ENCODE measurements at places on chromosomes 1 and 21.

DNA sequence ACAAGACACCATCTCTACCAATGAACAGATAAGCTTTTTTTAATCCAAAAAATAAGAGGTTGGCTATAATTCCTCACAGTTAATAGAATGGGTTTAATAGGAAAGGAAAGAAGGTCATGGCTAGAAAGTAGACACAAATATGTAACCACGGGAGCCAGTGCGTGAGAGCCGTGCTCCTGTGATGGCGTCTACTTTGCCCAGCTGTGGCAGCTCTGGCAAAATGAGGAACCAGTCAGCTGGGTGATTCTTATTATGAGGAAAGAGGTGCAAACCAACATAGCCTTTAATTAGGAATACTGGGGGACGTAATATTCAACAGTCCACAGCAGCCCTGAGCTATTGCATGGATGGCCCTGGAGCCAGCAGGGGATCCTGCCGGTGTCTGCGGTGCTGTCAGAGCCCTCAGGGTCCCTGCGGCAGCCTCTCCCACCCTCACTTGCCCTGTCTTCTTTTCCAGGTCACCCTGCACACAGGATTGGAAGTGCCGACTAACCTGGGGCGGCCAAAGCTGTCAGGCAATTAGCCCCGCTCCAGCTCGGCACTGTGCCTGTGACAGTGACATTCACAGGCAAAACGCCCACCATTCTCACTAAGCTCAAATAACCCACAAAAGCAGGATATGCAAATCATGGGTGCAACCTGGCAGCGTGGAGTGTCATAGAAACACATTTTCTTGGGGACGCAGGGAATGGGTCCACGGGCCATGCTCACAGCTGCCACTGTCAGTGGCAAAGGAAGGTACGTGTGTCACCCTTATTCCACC lies 25.9 kb upstream of the GNPAT start:
- DNase-seq: no peak

DNA sequence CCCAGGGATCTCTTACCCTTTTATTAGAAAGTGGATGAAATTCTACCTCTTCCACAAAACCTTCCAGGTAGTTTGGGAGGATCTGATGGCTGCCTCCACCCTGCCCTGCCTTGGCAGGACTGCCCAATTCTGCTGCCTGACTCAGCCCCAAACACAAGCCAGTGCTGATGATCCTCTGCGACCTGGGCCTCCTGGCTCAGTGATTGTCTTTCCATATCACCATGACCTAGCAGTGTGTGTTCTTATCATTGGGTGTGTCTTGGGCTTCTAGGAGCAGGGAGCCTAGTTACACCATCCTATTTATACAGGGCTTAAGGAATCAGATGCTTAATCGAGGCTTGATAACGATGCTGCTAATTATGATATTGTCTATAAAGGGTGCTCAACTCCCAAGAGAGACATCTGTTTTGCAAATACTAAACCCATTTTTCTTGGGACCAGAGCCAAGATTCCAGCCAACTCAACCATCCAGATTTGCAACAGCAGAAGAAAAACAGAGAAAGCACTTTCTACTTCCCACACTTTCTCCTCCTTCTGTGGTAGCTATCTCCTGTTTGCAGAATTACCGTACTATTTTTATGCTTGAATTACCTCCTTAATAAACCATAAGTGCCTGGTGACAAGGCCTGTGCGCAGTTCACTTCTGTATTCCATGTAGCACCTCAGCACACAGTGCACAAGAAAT lies 36.5 kb upstream of the KIF21B start:
- DNase-seq: no peak

GRCh38 chr1:169005776-169006175 lies 100.7 kb upstream of the ATP1B1 start:
- no peak for DNase-seq

- DNase-seq: no peak
These were observed 180.1 kb downstream of the EIF4G3 start for GRCh38 chr1:20996554-20996953.

DNA sequence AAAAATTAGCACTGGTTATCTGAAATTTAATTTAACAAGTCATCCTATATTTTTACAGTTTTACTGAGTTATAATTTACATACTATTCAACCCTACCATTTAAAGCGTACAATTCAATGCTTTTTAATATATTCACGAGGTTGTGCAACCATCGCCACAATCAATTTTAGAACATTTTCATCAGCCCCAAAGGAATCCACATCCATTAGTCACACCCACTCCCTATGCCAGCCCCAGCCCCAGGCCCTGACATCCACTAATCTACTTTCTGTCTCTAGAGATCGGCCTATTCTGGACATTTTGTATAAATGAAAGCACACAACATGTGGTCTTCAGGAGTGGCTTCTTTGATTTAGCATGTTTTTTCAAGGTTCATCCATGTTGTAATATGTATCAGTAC lies 134.7 kb downstream of the PSMG1 start:
- no peak for DNase-seq

DNA sequence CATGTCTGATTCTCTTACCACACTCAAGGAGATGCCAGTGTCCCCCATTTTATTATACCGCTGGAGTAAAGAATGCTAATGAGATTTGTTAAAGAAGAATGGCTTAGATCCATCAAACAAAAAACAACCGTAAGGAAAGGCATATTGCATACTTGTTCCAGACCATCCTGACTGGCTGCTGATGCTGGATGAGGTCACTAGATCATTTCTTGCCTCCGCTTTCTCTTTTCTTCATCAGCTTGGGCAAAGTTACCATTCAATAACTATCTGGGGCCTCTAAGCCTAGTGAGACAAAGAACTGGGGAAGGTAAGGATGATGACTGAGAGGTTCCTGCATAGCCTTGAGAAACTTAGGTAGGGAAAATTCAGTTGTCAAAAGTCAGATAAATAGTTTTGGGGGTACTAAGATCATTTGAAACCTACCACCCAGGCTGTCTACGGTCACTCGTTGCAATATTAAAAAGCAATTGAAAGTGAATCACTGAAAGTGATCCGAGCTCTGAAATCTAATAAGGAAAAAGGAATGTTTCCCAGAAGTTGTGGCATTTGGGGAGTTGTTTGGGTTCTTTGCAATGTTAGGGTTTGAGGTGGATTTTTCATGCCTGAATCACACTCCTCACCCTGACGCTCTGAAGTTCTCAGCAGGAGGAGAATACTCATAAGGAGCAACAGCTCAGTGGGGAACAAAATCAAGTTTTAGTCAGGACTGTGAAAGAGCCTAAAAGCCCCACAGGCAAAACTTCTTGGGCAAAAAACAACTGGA lies 176.8 kb downstream of the HHIPL2 start:
- no peak for DNase-seq

DNA sequence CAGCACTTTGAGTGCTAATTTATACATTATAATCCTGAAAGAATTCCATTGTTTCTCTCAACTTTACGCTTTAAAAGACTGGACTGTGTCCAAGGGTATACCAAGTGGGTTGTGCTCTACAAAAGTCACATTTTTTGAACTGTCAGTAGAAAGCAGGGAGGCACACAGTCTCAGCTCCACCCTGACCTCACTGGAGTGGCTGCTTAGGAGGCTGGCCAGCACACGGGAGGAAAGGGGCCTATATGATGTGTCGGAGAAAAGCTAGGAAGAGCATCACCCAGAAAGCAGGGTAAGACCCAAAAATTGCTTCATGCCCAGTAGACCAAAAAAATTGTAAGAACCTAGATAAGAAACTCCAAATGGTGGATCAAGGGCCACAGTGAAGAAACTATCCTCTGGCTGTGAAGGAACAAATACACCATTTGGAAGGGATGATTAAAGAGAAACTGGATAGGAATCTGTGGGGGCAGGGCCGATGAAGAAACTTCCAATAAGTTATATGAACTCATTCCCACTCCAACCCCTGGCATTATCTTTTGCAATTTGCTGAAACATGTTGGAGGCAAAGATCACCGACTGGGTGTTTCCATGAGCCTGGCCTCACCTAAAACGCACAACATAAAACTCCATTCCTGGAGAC lies 1.9 kb downstream of the S100A10 start:
- DNase-seq: no peak

DNA sequence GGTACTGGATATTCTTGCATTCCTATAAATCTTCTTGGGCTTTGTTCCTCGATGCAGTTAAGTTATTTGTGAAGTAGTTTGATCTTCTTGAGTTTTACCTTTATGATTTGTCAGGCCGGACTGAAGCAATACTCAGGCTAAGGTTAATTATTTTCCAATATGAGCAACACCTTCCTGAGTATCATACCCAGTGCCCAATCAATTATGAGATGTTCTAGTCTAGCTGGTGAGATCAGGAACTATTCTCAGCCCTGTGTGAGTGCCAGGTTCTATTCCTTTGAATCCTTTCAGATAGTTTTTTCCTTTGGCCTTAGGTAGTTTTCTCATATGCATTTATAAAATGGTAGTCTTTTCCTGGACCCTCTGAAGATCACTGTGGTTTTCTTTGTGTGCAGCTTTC lies 92.5 kb downstream of the SCMH1 start:
- DNase-seq: no peak

GRCh38 chr1:72432645-72433267 lies 150.4 kb upstream of the NEGR1 start:
- DNase-seq: no peak

DNA sequence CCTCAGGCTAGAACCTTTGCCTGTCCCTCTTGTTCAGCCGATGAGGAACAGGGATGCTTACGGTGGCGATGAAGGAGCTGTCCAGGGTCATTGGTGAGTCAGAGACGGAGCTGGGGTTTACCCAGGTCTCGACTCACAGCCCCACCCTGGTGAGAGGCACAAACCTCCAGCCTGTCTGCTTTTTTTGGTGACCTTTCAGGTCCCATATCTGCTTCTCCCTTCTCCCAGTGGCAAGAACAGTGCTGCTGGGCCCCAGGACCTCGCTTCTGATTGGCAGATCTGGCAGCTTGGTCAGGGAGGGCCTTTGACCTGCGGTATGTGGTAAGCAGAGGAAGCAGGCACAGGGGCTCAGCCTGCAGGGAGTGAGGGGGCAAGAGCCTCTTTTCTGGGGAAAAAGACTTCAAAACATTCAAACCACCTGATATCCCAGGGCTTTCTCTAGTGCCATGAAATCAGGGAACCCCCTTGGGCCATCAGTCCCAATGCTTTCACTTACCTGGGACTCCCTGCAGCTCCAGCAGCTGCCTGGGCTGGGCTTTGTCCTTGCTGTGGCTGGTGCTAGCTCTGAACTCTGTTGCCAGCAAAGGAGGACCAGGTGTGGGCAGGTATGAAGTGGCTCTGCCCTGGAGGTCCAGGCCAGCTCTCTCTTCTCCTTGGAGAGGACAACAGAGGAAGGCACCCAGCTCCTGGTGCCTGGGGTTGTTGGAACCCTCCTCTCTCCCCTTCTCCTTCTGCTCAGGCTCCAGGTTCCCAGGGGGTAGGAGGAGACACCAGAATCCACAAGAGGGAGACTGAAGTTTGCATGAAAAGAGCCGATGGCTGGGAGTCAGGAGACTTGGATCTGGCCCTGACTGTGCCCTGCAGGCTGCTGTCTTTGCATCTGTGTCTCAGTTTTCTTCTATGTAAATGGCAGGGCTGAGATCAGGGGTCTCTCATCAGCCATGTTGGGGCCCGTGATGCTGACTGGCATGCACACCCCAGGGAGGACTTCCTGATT lies 41.4 kb downstream of the TRIM62 start:
- no peak for DNase-seq

GRCh38 chr21:31041295-31042079 lies 3.2 kb upstream of the KRTAP19-8 start:
- no peak for DNase-seq

DNA sequence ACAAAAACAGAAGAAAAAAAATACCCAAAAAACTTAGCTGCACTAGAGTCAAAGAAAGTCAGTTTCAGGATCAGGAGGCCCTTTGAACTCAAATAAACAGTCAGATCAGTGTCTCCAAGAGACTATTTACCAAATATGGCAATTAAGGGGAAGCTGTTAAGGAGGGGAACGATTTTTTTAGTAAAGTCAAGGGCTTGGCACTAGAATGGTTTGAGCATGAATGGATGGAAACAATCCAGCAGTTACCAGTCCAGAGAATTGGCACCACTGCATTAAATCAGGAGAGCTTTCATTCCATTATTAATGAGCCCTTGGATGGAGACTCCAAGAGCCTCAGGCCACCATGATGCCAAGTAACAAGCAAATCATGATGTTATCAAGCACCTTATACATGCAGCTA lies 7.2 kb downstream of the TRAPPC3 start:
- no peak for DNase-seq

- DNase-seq: peak; percentile 80
These were observed 606 bp downstream of the DENND1B start for GRCh38 chr1:197774466-197775281.

- DNase-seq: no peak
These were observed 84.2 kb downstream of the ADSS2 start for GRCh38 chr1:244367399-244368114.

- no peak for DNase-seq
These were observed 21.7 kb downstream of the GLRX2 start for GRCh38 chr1:193083365-193084088.

GRCh38 chr1:46613661-46614603 lies 2.7 kb downstream of the MOB3C start:
- no peak for DNase-seq

- no peak for DNase-seq
These were observed 103.8 kb downstream of the PCBP3 start for GRCh38 chr21:45747233-45747766.

- no peak for DNase-seq
These were observed 67.2 kb downstream of the ALG14 start for GRCh38 chr1:95005584-95005983.

DNA sequence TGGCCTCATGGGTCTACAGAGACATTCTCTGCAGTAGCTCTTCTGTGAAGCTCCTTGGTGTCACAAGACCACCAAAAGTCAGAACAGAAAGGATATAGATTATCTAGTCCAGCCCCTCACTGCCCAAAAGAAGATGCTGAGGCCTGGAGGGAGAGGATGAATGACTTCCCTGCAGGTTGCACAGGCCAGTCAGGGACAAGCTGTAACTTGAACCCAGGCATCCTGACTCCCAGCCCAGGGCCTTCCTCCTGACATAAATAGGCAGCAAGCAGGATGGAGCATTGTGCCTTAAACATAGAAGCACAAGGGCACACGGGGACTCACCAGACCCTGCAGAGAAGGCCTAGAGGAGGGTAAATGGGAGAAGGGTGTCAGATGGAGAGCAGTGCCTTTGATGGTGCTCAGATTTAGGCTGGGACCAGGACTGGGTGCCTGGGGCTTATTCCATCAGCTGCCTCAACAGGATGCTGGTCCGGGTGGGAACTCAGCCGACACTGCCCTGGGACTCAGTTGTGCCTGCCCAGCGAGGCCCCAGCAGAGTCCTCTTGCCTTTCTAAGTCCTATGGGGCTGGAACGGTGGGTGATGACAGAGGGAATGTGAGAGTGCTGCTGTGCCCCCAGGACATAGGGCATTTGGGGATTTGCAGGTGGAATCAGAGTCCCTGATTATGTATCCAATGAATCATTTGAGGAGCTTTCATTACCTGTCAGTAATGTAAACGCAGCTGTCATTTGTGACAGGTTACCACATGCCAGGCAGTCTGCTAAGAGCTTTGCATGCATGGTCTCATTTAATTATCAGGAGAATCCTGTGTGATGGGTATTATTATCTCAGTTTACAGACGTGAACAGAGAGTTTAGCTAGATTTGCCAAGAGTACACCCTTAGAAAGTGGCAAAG lies 13.2 kb downstream of the S100A7A start:
- no peak for DNase-seq

DNA sequence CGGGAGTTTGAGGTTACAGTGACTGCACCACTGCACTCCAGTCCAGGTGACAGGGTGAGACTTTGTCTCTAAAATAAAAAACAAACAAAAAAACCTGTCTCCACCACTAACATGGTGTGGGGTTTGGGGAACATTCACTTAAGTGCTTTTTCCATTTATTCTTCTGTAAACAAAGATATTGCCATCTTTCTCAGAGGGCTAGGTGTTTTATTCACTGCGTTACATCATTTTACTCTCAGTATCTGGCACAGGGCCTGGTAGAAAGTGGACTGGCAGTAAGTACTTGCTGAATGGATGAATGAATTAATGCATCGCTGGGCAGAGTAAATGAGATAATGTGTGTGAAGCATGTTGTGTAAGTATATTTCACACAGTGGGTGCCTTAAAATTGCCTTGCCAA lies 20.1 kb downstream of the KIAA0040 start:
- DNase-seq: no peak
